ENCODE measurements at places on chromosomes 1 and 21. TPM values are rescaled to one million over a fixed set of nuclear protein-coding genes. Genes with fewer than 3 reads are reported as not detected.

DNA sequence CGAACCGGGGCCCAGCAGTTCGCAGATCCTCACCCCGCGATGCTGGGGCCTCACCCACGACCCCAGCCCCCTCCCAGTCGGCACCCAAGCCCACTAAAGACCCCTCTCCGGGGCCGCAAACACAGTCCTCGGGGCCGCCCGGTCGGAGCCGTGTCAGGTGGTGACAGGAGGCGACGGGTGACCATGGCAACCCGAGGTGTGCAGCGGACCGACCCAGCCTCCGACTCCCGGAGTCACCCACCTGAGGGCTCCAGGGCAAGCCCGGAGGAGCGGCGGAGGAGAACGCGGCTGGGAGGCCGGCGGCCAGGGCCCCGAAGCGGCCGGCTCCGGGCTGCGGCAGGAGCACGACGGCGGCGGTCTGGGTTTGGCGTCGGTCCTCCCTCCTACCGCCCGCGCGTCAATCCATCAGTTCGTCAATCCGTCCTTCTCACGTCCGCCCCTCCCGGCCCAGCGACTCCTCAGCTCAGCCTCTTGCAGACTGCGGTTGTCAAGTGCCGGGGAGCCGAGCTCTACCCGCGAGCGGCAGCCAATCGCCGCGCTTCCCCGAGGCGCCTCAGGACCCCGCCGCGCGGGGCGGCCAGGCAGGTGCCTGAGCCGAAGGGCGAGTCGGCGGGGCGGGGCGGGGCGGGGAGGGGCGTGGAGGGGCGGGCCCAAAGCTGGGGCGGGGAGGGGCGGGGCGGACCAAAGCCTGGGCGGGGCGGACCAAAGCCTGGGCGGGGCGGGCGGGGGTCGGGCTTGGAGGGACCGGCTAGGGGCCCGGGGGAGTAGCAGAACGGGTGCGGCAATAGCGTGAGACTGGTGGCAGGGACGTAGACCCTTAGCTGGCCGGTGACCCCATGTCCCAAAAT, at the start of gene WDR47:
WDR47 (minus strand) TSS at position 482 of the 848 bp plus-strand sequence. CDS start 18,590 bp downstream, outside the sequence.
- peak; percentile 94 for DNase-seq

DNA sequence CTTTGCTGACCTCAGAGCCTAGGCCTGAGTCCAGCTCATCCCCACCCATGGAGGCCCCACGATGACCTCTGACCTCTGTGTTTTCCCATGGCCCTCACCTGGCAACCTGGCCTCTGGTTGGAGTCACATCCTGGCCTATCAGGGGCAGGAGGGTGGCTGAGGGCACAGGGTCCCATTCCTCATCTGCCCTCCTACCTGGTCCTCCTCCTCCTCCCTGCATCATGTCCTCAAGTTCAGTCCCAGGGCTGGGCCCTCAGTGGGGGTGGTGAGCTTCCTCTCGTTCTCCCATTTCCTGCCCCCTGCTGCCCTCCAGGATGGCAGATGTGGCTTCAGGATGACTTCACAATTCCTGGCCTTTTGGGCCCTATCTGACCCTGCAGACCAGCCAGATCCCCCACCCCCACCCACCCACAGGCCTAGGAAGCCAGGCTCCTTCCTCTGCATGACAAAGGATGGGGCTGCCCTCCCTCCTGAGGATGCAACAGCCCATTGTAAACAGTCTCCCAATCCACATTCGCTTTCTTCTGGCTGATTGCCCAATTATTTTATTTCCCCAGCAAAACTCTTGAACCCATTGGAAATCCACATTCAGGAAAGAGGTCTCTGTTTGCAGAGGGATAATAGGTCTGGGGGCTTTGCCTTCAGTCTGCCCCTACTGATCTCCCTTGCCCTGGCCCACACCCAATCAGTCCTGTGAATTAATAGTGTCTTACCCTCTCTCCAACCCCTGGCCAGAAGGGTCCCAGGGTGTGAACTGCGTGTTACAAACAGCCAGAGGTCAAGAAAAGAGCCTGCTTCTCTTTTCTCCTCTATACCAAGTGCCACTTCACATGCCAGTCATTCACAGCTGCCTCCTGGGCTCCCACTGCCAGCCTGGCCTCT, 10.3 kb upstream of the LEFTY1 start:
- DNase-seq: no peak

DNA sequence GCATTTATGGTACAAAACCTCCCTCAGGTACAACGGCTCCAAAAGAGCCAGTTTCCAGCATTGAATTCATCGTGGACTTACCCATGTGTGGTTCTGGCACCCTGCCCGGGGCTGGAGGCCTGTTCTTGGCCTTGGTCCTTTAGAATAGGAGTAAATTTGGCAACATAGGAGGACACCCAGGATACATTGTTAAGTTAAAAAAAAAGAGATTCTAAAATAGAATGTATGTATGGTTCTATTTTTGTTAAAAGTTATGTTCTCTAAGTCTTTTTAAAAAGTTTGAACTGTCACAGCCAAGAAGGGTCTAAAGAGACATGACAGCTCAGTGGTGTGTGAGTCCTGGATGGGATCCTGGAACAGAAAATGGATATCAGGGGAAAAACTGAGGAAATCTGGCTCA, 25.9 kb downstream of the EPHX1 start:
- DNase-seq: peak; percentile 93

- DNase-seq: no peak
Observed at GRCh38 chr1:10280439-10281350, 70.3 kb downstream of the KIF1B start.

- no peak for DNase-seq
Observed at GRCh38 chr1:56963667-56964066, 2.1 kb downstream of the C8B start.

DNA sequence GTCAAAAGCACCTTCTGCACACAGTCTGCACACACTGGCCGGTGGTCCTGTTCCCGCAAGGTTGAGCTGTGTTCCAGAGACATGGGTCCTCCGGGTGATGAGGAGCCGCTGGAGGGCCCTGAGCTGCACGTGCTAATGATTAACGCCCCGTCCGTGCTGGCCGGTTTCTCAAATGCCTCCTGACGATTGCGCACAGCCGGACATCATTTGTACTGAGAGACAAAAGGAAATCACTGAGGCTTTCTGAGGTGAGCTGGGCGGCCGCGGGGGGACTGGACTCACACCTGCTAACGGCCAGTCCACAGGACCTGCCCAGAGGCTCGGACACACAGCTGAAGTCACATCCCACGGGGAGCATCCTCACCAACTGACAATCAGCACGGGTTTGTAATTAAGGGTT, 29.2 kb downstream of the POFUT2 start:
- DNase-seq: no peak

- no peak for DNase-seq
Observed at GRCh38 chr1:8425150-8425780, 107.4 kb downstream of the SLC45A1 start.

GRCh38 chr1:101392552-101392951, 155.7 kb downstream of the S1PR1 start:
- DNase-seq: no peak

- peak; percentile 92 for DNase-seq
Observed at GRCh38 chr1:246583448-246584185, 17.4 kb downstream of the CNST start.

DNA sequence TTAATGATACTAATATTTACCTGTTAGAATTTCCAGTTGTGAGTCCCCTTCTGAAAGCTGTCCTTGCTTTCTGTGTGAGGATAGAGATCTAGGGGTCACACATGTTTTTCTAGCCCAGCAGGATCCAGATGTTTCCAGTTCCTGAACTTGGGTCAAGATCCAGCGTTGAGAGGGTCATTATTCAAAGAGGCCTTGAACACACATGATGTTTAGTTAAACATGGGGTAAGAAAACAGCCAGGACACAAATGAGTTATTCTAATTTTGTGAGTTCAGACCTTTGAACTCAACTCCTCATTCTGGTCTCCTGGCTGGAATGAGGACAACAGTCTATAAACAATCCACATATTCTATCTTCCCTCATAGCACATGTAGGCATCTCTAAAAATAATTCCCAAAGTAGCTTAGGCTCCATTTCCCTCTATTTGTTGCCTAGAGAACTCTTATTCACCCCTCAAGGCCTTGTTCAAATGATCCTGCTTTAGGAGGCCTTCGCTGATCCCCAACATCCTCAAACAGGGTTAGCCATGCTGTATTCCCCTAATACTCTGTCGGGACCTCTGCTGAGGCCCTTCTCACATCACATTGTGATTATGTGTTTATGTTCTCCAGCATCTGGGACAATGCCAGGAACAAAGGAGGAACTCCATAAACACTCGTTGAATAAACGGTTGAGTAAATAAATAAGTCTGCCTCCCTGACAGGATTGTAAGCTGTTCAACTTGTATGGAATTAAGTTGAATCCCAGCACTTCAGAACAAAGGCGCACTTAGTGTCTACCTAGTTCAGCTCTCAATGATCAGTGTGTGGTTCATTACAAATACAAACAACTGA, 15.0 kb upstream of the KCNN3 start:
- DNase-seq: no peak

- no peak for DNase-seq
Observed at GRCh38 chr1:3055051-3055450, 14.0 kb upstream of the PRDM16 start.

DNA sequence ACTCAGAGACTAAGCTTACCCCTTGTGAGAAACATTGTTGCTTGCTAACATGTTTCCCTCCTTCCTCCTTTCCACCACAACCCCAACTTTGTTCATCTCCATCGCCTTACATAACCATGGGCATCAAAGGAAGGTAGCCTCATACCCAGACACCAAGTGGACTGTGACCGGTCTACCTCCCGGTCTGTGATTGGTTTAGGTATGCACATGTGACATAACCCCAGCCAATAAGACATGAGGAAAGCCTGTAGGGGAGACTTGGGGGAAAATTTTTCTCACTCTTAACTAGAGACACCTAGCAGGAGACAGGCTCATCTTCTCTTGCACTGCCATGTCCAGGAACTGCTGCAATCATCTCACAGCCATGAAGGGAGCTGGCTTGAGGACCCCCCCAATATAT, 120.7 kb downstream of the CDC7 start:
- DNase-seq: no peak

DNA sequence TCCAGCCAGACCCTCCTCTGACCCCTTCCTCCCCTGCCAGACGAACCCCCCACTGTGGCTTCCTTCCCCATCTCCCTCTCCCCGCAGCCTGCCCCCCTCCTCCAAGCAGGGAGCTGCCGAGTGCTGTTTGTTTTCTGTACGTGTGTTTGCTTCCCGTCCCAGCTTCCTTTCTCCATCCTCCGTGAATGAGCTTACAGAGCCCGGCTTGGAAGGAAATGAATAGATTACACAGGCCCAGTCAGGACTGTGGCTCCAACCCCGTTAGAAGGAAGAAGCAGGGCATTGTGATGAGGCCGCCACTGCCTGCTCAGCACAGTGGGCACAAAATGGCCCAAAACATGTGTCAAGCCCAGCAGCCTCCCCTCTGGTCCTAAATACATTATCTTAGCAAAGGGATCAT, 123.2 kb downstream of the IGSF21 start:
- DNase-seq: no peak

DNA sequence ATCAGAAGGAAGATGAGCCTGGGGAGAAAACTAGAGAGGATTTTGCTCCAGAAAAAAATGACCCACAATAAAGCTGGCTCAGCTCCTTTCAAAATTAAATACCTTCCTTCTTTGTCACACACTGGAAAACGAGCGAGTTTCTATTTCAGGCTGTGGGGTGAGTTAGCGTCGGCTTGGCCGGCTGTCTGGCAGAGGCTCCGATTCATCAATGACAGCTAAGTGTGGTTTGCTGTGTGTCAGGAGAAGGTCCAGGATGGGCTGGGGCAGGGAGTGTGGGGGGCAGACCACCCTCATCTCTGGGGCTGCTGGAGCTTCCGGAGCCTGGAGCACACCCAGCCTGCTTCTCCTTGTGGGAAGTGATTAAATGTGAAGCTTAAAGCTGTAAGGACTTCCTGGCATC, 120.2 kb downstream of the ETS2 start:
- peak; percentile 63 for DNase-seq

GRCh38 chr1:171252482-171252881, 4.2 kb downstream of the FMO1 start:
- DNase-seq: no peak

DNA sequence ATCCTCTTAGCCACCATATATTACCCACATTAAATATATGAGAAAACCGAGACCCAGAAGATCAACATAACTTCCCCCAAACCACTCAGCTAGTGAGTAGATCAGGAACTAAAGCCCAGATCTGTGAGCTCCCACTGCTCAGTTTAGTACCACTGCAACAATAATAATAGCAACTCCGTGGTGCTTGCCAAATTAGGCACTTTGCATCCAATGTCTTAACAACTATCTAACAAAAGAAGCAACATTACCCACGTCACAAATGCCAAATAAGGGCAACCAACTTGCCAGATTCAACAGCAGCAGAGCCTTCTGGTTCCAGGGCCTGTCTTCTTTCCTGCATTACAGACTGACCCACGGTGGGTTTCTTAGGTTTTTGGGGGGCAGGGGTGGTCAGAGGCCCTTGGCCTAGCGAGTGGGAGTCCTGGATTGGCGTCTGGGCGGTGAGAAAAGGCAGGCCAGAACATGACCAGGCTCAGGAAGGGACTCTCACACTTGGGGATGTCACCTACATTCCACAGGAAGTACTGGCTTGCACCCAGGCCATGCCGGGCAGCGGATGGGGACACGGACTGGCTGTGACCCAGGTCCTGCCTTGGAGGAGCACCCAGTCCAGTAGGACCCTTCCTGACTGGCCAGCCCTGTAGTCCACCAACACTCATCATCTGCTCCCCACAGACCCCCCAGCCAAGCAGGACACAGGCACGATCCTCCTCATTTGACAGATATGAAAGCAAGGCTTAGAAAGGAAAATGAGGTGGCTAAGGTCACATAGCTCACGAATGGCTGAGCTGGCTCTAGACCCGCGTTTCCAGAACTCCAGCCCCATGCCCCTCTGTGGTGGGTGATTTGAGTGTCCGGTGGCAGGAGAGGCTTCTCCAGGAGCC, 4.6 kb downstream of the HCRTR1 start:
- no peak for DNase-seq

DNA sequence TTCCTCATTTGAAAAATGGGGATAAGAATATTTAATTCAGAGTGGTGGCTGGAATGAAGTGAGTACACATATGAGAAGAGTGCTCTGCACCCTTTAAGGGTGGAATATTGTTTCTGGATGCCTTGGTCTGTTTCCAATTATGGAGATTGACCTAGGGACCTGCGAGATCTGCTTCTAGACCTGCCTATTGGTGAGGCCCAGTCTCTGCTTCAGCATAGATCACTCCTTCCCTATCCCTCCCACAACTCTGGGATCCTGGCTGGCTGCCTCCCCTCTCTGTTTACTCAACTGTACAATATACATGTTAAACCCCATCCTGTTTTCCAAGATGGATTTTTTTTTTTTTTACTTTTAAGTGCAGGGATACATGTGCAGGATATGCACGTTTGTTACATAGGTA, 6.4 kb upstream of the LDLRAD1 start:
- DNase-seq: no peak

Gene RPE65
- total RNA-seq: not detected

Gene SPATA1
- not detected for total RNA-seq

Gene PGBD5
- 15.6 TPM for total RNA-seq

Gene CADM3
- 0.90 TPM for total RNA-seq

Gene ST6GALNAC3
- total RNA-seq: 6.2 TPM

Gene LRRC7
- total RNA-seq: under 0.01 TPM

Gene C1orf94
- total RNA-seq: not detected

Gene SLAMF8
- 16.4 TPM for total RNA-seq

Gene SV2A
- 4.8 TPM for total RNA-seq

Gene AJAP1
- 0.45 TPM for total RNA-seq

Gene ZNF683
- 0.25 TPM for total RNA-seq

All from adrenal gland (tissue), 19 donors.